ENCODE measurements at places on chromosomes 11 and 22. TPM values are rescaled to one million over a fixed set of nuclear protein-coding genes. Genes with fewer than 3 reads are reported as not detected.

SEZ6L gene
- 0.28 TPM for total RNA-seq

CECR2 gene
- 32.3 TPM for total RNA-seq

DNA sequence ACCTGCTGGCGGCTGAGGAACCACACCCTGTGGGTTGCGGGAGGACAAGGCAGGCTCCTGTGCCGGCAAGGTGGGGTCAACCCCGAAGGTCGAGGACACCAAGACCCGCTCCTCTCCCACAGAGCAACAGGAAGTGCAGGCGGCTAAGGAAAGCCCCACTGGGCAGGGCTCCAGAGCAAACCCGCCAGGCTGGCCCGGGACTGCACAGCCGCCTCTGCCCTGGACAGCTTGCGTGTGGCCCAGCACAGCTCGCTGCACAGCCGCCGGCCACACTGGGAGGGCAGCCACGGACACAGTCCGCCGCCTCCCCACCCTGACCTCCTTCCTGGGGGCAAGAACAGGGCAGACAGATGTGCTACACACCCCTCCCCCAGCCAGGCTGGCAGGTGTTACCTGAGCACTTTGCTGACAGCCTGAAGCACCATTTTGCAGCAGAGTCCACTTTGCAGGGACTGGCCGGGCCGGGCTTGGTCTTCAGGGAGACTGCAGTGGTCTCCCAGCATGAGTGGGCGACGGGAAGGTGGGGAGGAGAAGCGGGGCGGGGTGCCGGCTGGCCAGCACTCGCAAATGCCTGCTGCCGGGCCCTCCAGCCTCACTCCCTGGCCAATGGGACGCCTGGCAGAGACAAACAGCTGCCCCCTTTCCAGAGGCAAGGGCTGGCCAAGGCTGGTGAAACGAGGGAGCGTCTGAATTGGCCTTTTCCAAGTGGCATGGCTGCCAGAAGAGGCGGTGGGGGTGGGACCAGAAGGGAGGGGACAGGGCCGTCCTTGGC lies at the start of gene MOB2:
TSS of gene MOB2 (minus strand) at position 726 of the 772 bp plus-strand sequence. CDS start at position 503, 223 bp downstream.
- DNase-seq: peak; percentile 83

DNA sequence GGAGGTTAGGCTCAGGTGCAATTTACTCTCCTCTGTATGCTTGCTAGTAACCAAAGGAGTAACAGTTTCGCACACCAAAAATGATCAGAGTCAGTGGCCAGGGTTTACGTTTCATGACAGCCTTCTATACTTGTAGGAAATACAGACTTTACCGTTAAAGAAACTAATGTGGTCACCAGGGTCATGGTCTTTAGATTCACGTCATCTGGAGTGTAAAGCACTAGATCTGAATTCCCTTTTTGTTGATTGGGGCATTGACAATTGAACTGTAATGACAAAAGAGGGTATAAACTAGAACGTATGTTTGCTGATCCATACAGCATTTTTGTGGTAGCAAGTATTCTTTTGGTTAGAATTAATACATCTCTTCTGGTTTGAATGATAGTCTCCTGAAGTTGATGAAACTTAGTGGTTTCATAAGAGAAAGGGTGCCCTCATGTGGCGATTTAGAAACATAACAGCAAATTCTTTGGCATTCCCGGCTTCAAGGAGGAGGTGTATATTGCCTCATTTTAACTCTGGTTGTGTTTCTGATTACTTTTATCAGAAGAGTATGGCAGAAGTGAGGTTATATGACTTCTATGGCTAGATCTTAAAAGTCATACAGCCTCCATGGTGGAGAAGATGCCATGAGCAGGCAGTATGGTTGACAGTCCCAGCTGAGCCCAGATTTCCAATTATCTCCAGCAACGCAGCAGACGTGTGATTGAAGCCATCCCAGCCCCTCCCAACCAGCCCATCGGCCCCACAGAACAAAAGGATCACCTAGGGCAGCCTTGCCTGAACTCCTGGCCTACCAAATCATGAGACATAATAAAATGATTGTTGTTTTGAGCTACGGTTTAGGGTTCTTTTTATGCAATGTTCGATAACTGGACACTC lies 35.1 kb downstream of the MMP7 start:
- DNase-seq: peak; percentile 81

DNA sequence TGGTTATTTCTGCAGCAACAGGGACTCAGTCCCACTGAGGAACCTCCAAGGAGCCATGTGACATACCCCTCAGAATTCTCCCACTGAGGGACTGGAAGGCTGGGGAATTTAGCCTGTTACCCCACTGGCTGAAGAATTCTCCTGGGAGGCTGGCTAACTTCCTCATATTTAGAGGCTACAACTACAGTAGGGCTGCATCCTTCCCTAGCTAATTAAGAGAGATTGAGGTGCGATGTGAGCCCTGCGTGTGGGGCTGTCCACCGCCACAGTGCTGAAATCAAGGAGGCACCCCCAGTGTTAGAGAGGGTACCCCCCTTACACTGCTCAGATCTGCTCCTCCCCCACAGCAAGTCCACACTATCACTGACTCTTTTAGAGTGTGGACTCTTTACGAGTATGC lies 21.1 kb downstream of the EIF3F start:
- DNase-seq: no peak

DNA sequence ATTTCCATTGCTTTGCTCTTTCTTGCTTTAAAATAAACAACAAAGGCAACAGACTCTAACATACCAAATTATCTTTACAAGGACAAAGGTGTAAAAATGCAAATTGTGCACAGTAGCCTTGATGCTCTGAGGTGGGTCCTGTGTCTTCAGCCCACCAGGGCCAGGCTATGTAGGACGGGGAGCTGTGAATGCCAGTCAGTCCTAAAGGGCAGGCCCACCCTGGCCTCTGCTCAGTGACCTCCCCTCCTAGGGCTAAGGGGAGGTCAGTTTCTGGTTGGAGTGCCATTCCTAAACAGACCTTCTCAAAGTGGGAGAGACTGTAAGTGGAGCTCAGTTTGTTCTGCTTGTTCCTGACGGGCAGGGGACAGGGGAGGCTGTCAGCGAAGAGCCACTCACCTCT lies 78.0 kb upstream of the SUSD2 start:
- no peak for DNase-seq

DNA sequence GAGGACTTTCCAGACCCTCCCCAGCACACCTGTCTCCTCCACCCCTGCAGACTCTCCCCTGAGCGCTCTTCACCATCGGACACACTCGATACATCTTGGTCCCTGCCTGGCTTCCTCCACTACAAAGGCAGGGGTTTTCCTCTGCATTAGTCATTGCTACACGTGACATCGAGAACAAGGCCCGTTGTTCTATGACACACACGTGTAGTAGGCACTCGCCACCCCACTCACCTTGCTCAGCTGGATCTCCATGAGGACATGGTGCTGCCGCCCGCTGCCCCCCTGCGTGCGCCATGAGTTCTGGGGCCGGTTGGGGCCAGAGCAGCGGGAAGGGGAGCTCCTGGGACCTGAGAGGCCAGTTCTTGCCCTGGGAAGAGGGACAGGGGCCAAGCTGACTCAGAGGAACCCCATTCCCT lies 16.7 kb downstream of the ATG2A start:
- no peak for DNase-seq

DNA sequence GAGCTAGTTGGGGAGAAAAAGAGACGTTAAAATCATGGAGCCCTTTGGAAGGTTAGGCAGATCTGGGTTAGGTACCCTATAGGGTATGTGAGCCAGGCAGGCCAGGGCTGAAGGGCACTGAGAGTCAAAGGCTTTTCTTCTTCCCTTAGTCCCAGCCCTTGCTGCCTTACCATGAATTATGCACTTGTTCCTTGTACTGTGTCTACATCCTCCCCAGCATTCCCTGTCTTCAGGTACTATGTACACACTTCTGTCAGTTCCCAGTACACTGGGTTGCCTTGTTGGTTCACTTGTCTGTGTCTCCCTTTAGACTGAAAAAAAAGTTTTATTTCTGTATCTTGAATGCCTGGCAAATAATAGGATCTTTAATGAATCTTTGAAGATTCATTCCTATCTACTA lies 16.9 kb downstream of the RNF185 start:
- DNase-seq: no peak

GRCh38 chr11:44954051-44954906 lies 3.6 kb upstream of the TP53I11 start:
- DNase-seq: no peak

DNA sequence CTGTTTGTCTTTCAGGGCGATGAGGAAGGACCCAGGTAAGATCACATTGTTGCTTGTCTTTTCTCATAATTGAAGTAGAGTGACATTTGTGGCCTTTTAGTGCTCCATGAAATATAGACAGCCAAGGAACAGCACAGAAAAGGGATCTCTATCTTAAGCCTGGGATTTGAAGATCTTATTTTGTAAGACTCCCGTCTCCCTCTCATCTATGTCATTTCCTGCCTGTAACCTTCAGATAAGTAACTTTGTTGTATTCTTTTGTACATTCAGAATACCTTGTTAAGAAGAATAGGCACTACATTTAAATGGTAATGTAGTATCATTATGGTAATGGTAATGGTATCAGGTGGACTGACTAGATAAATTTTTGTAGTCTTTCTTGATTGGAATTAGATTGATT lies 72.8 kb downstream of the TRIM44 start:
- DNase-seq: peak; percentile 8
